ENCODE measurements at places on chromosomes 12 and 14.

GRCh38 chr12:64714551-64714968 lies 44.6 kb downstream of the GNS start:
- no peak for DNase-seq

DNA sequence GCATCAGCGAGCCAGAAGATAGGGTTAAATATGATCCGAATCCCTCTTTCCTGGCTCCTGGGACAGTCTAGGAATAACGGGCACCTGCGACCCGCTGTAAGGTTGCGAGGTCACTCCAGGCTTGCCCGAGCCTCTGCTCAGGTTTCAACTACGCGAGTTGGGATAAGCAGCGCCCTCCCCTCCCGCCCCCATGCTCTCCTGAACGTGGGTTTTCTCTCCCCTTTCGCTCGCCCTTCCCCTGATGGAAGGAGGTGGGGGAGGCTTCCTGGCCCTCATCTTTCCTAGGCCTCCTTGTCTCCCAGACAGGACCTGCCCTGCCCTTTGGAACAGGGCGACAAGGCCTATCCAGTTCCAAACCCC lies 753 bp upstream of the ATP5MC2 start:
- DNase-seq = peak; percentile 55

DNA sequence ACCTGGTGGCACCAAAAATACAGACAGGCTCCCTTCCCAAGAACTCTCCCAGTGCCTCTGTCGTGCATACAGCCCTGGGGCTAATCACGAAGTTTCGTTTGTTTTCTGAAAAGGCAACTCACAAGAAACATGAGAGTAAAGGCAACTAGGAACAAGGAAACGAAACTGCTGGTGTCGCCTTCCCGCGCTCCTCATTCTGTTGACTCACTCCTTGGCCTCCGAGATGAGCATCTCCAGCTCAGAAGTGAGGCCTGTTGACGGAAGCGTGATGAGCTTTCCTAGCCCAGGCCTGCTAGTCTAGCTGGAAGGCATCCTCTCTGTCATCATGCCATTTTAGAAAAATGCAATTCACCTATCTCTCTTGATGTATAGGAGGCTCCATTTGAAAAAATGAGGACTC lies 50.5 kb downstream of the TTC9 start:
- DNase-seq = peak; percentile 14

GRCh38 chr12:101876322-101876860 lies 989 bp upstream of the DRAM1 start:
- peak; percentile 40 for DNase-seq

GRCh38 chr12:26510354-26510674 lies 314.9 kb downstream of the SSPN start:
- no peak for DNase-seq

DNA sequence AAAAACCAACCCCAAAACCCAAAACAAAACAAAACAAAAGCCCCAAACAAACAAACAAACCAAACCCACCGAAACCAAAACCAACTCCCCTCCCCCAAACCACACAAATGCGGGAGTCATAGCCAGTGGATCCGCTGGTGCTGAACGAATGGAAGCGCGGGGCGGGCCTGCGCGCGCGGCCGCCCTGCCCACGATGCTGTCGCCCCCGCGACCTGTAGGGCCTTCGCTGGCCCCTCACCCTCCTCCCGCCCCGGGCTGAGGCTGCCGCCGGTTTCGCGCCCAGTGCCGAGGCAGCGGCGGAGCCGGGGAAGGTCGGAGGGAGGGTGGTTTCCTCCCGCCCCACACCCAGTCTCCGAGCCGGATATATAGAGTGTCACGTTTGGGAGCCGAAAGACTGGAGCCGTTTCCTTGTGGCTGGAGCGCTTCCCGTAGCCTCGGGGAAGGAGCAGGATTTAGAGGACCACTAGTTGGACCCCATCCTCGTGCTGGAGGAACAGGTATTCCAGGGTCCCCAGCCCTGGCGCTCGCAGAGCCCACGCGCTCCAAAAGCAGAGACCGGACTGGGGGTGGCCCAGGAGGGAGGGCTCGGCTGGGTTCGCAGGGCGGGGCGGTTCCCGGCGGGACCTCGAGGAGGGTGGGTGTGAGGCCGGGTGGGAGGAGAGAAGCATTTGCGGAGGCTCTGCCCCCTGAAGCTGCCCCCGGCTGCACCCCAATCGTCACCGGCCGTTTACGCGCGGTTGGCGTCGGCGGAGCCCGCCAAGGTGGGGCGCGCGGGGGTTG lies at the start of gene FAR2:
Gene FAR2 (plus strand): TSS at position 368 of the 780 bp plus-strand sequence. CDS start 121,172 bp downstream, outside the sequence.
- peak; percentile 44 for DNase-seq

- DNase-seq = no peak
Observed at GRCh38 chr14:74732387-74732786, 19.4 kb downstream of the FCF1 start.

GRCh38 chr14:102481791-102482238 lies 27.8 kb downstream of the ANKRD9 start:
- DNase-seq = peak; percentile 23

GRCh38 chr12:115640929-115641328 lies 636.6 kb downstream of the MED13L start:
- DNase-seq = peak; percentile 18

- peak; percentile 45 for DNase-seq
Observed at GRCh38 chr12:75823475-75823874, 208.1 kb downstream of the PHLDA1 start.
